ENCODE measurements at places on chromosomes 3 and 15.

- no peak for DNase-seq
Observed at GRCh38 chr3:43477600-43477999, 144.2 kb downstream of the ANO10 start.

DNA sequence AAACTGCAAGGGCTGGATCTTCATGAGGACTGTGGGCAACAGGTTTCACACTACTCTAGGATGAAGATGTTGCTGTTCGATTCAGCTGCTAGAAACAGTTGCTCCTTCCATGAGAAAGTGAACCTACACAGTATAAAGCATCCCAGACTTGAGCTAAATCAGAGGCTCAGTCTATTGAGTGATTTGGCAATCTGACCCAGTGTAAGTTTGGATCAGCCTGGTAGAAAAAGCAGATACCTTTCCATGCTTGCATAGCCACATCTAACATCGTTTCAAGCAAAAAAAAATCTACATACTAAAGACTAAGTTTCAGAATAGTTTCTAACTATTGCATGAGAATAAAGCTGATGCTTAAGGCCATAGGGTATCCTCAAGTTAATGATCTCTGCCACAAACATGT lies 4.6 kb downstream of the UQCC5 start:
- no peak for DNase-seq

DNA sequence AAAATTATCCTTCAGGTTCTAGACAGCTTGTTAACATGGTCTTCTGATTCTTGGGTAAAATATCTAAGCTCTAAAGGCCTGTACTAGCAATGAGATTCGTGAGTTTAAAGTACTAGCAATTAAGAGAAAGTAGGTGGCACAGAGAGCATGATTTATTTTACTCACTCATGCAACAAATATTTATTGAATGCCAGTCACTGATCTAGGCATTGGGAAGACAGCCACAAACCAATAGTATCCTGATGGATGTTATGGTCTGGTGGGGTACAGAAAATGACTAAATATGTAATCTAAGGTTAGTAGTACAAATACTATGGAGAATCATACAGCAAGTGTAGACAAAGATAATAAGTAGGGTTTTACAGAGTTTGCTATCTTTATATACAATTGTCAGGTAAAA lies 751.3 kb downstream of the ZNF385D start:
- DNase-seq: no peak

- DNase-seq: no peak
Observed at GRCh38 chr15:66136948-66137347, 116.6 kb downstream of the MEGF11 start.

DNA sequence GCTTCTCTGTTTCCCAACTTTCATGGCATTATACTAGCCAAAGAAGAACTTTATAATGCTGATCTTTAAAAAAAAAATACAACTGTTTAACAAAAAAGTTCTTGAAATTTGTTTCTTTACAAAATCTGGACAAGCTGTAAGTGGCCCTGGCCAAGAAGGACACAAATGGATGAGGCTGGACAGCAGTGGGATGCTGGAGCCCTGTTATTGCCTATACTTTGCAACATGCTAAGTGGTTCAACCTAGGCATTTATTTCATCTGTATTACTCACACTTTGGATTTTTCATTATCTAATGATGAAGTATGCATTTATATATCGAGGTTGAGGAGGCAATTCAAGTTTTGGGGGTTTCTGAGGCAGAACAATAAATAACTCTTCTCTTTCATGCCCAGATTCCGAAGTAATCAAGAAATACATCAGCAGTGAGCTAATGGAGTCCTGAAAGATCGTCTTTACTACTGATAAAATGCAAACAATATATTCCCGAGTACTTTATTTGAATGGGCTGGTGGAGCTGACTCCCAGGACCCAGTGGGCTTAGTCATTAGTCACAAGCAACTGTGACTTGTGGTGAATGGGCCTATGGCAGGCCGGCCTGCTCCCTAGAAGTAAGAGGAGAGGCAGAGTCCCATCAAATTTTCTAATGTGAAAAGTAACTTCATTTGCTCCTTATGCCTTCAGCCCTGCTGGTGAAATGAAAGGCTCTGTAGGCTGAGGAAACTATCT lies 177.3 kb upstream of the DPH6 start:
- no peak for DNase-seq

- no peak for DNase-seq
Observed at GRCh38 chr3:120567370-120568201, 28.6 kb upstream of the NDUFB4 start.

- DNase-seq: no peak
Observed at GRCh38 chr3:116005404-116005803, 382.1 kb downstream of the GAP43 start.

- no peak for DNase-seq
Observed at GRCh38 chr3:187719628-187720336, 17.4 kb upstream of the RTP2 start.

Measured in neuronal stem cell (in vitro differentiated cells).